Caki2 (cell line): ENCODE measurements at places on chromosomes 16 and 17.

DNA sequence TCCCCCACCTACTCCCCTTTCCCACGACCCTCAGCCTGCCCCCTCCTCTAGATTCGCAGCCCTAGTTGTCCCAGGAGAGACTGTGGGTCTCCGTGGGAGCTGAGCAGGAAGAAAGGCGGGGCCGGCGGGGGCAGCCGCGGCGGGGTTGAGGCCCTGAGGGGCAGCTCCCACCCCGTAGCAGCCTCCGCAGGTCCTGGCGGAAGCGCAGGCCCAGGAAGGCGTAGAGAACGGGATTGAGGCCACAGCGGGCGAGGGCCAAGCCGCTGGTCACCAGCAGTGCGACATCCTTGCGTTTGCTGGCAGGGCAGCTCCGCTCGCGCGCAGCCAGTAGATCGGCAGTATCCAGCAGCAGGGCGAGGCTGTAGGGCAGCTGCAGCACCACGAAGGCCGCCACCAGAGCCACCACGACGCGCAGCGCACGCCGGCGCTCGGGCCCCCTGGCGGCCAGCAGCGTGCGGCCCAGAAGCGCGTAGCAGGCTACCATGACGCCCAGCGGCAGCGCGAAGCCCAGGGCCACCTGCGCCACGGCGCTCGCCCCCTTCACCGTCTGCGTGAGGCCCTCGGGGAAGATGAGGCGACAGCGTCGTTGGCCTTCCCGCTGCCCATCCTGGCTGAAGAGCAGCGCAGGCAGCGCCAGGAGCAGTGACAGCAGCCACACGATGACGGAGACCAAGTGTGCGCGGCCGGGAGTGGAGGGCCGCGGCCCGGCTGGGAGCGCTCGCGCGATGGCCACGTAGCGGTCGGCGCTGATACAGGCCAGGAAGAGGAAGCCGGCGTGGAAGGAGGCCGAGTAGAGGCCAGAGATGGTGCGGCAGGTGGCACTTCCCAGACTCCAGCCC, 1.9 kb downstream of the CCR10 start:
- peak; percentile 86 for DNase-seq

- DNase-seq: no peak
These were observed 4.3 kb upstream of the C16orf92 start for GRCh38 chr16:30018731-30019158.

DNA sequence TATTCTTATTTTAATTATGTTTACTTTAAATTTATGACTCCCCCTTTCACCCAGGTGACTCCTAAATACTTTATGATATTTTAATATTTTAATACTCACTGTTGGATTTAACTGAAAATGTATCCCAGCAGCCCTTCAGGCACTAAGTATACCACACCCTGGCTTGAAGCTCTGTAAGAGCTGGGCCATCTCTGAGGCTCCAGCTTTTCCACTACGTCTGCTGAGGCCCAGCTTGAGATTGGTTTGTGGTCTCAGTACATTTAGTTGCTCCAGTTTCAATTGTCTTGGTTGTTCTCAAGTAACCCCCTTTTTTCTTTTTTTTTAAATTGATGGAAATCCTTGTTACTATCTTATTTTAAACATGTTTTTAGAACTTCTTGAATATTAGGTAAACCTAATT, 27.0 kb upstream of the CAPNS2 start:
- DNase-seq: no peak

GRCh38 chr16:66381585-66382170, 15.2 kb downstream of the CDH5 start:
- DNase-seq: no peak

- no peak for DNase-seq
These were observed 102.2 kb downstream of the ABCA8 start for GRCh38 chr17:68853036-68853435.

GRCh38 chr16:56995136-56995805, 5.9 kb downstream of the NLRC5 start:
- no peak for DNase-seq

GRCh38 chr17:39150104-39150634, 1.3 kb downstream of the PLXDC1 start:
- no peak for DNase-seq

DNA sequence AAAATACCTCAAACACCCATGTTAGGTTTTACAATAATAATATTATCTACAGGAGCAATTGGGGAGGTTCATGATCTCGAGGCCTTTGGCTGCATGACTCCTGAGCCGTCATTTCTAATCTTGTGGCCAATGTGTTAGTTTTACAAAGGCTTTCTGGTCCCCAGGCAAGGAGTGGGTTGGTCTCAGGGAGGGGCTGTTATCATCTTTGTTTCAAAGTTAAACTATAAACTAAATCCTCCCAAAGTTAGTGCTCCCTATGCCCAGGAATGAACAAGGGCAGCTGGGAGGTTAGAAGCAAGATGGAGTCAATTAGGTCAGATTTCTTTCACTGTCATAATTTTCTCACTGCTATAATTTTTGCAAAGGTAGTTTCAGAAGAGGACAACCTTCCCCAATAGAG, 9.1 kb upstream of the CCL5 start:
- DNase-seq: no peak

DNA sequence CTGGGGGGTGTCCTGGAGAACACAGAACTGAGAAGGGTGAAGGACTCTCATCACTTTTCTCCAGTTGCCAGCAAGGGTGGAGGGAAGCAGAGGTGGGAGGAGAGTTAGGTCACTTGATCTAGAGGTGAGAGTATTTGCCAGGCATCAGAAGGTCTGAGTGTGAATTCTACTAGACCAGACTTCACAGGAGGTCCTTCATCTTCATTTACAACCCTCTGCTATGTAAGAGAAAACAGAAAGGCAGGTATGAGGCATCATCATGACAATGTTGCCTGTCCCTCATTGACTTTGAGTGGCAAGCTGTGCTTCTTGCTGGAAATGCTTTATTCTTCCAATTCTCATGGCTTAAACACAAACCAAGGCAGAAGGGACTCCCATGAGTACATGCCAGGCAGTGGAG, 45.9 kb upstream of the B4GALNT2 start:
- DNase-seq: no peak

DNA sequence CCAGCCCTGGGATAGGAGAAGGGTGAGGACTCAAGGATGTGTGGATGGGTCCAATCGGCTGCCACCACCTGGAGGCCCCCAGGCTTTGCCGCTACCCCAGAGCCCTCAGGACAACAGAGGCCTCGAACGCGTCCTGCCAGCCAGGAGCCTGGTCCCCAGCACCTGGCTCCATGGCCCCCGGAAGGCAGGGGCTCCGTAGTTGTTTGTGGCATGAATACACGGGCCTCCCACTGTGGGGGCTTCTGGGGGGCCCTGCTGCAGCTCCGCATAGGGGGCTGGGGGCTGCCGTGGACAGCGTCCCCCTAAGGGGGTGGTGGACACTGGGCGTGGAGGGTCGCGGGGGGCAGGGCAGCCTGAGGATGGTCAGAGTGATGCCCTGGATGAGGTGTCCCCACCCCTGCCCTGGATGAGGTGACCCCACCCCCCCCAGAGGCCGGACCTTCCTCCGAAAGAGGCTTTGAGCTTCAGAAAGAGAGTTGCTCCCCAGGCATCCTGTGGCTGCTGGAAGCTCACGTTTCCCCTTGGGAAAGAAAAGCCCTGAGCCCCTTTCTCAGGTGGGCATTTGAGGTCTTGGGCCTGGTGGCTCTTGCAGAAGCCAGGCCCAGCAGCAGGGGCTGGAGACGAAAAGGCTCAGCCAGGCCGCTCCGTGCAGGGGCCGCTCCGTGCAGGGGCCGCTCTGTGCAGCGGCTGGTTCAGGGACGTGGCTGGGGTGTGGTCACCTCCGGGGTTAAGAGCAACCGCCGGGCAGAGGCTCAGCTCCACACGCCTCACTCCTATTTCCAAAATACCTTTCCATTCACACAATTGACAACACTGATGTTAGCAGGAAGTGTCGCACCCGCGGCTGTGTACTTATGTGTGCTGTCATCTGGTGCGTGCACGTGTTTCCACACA, 40.3 kb upstream of the GNG13 start:
- DNase-seq: no peak

GRCh38 chr16:89600427-89600826, 13.0 kb upstream of the DPEP1 start:
- DNase-seq: no peak

DNA sequence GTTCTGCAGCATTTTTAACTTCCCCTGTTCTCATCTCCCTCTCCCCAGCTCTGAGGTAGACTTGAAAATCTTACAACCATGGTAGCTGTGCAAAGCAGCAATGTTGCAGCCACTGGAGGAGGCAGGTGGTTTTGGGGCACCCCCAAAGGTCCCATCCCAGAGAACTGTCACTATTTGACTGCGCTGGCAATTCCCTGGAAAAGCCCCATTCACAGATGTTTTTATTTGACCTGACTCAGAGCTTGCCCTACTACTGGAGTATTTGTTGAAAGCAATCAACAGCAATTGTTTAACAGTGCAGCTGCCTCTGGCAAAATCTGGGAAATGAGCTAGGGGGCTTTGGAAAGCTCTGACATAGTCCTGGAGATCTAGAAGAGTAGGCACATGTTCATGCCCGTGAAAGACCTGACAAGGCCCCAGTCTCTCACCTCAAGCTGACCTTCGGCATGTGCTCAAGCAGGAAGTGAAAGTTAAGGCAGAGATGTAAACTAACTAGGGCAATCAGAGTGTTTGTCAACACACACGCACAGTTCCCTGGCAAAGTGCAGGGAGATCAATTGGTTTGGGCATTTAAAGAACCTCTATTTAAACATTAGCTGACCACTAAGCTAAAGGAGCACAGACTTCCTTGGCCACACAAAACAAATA, 19.7 kb upstream of the PIK3R5 start:
- no peak for DNase-seq

- DNase-seq: no peak
These were observed 5.4 kb downstream of the VASN start for GRCh38 chr16:4376893-4377572.

DNA sequence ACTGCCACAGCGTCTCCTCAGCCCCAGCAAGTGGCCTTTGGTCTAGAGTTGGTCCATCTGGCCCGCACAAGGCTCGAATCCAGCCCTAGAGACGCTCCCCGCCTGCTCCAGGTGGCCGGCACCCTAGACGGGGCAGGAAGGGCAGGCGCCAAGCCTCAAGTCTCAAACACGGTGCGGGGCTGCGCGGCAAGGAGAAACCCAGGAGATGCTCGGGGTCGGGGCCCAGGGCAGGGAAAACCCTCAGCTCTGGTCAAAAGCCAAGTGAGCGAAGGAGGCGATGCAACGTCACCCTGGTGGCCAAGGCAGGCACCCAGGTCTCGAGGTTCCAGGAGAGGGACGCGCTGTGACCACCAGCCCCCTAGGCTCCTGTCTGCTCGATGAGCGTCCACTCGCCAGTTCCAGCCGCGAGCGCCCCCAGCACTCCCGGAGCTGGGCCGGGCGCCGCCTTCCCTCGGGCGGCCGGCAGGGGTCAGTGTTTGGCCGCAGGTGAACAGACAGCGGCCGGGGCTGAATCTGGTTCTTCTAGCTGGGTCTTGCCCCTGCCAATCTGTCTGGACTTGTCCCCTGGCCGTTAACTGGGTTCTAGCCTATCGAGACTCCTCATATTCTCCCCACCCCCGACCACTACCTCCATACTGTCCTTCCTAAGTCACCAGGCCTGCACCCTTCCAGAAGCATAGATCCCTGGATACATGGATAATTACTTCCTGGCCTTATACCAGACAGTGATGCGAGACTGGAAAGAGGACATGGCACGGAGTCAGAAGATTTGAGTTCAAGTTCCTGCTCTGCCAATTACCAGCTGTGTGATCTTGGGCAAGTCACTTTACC, 44.0 kb downstream of the PRAC1 start:
- DNase-seq: peak; percentile 44
